ENCODE measurements at places on chromosomes 6 and 20.

GRCh38 chr6:132751828-132752227 lies 5.9 kb downstream of the VNN2 start:
- DNase-seq = no peak

GRCh38 chr6:70813885-70814284 lies 143.0 kb downstream of the B3GAT2 start:
- no peak for DNase-seq

- DNase-seq = no peak
Measured at GRCh38 chr6:13187692-13188091, 140.6 kb downstream of the TBC1D7 start.

DNA sequence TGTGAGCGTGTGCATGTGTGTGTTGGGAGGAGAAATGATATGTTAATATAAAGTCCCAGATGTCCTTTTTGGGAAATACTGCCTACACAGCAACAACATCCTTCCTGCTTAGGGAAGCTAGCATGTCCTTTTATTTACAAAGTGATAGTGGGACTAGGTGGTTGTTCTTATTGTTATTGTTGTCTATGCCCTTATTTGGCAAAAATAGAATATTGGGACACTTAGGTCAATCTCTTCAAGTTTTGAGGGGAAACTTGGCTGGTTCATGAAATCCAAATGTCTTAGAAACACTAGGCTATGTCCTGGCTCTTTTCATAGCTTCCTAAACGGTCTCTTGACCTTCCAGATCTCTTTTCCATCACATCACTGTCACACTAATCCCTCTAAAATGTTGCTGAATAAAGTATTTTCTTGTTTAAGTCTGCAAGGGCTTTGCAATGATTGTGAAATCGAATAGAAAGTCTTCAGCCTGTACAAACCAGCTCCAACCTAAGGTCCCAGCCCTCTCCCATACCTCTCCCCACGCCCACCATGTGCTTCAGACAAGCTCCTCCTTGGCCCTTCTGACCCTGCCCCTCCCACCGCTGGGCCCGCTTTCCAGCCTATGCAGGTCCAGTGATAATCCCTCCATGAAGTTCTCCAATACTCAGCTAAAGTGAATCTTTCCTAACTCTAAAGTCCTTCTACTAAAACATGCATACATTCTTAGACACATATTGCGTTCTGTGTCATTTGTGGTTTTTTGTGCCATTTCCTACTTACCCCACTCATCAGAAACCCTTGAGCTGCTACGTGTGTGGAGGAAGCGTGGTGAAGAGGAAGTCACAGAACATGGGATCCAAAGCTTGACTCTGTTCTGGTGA lies 205.1 kb downstream of the LY86 start:
- no peak for DNase-seq

DNA sequence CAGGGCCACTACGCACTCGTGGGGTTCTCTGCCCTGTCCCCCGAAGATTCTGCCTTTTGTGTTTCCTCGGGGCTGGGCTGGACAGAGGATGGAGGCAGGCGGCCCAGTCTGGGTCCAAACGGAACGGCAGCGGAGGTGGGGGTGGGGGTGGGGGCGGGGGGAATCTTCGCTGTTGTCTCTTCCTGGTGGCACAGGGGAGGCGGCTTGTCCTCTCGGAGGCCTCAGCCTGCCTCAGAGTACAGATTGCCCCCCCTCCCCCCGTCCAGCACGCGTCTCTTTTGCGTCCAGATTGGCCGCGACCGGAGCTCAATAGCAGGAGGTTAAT lies 1.4 kb upstream of the INSM1 start:
- DNase-seq = peak; percentile 51

Measured in NCI-H524 treated with DMSO at 0.1 percent for 48 hours (cell line).